ENCODE measurements at places on chromosomes 16 and 17. TPM values are rescaled to one million over a fixed set of nuclear protein-coding genes. Genes with fewer than 3 reads are reported as not detected.

- no peak for DNase-seq
- no peak overlapping the region for H3K27ac ChIP-seq
- H3K27me3 ChIP-seq = peaks cover 47% of the 10 kb centered on the region
- H3K4me1 ChIP-seq = no peaks in the 10 kb centered on the region
These were observed 22.7 kb downstream of the ZNF469 start for GRCh38 chr16:88405216-88406060.

GRCh38 chr16:3659251-3659650, 4.8 kb downstream of the DNASE1 start:
- H3K27ac ChIP-seq = no peak overlapping the region
- peaks cover 96% of the 10 kb centered on the region for H3K36me3 ChIP-seq
- no peak for DNase-seq

DNA sequence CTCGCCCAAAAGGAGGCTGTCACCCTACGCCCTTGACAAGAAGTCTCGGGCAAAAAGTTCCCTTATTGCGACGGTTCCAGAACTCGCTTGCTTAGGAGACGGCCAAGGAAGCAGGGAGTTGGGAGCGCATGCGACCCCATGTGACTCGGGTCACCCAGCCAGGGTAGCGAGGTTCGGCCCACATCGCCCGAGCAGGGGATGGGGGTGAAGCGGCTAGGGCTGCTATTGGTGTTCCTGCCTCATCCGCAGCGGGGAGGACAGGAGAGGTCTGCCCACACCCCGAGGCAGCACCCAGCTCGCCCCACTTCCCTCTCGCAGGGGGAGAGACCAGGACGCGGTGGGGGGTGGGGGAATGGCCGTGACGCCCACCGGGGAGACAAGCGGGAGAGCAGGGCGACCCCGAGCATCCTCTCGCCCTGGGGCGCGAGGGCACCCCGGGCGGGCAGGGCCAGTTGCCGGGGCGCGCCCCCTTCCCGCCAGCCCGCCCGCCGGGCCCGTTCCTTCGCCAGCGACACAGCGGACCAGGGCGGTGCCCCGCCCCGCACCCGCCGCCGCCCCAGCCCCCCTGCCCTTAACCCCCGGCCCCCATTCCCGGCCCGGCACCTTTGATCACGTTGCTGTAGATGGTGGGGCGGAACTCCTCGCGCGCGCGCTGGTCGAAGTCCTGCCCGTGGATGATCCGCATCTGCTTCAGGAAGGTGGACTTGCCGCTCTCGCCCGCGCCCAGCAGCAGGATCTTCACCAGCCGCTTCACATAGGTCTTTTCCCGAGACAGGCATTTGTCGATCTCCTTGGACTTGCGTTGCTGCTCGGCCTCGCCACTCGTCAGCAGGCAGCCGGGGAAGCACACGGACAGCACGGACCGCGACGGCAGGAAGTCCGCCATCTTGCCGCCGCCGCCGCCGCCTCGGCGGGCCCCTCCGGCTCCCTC, 567 bp downstream of the GNA13 start:
- no peaks in the 10 kb centered on the region for H3K27me3 ChIP-seq
- H3K27ac ChIP-seq = peak overlapping the region; percentile 98
- H3K4me3 ChIP-seq = peak overlapping the region; percentile 95
- peaks cover 29% of the 10 kb centered on the region for H3K36me3 ChIP-seq
- H3K4me1 ChIP-seq = peaks cover 22% of the 10 kb centered on the region

DNA sequence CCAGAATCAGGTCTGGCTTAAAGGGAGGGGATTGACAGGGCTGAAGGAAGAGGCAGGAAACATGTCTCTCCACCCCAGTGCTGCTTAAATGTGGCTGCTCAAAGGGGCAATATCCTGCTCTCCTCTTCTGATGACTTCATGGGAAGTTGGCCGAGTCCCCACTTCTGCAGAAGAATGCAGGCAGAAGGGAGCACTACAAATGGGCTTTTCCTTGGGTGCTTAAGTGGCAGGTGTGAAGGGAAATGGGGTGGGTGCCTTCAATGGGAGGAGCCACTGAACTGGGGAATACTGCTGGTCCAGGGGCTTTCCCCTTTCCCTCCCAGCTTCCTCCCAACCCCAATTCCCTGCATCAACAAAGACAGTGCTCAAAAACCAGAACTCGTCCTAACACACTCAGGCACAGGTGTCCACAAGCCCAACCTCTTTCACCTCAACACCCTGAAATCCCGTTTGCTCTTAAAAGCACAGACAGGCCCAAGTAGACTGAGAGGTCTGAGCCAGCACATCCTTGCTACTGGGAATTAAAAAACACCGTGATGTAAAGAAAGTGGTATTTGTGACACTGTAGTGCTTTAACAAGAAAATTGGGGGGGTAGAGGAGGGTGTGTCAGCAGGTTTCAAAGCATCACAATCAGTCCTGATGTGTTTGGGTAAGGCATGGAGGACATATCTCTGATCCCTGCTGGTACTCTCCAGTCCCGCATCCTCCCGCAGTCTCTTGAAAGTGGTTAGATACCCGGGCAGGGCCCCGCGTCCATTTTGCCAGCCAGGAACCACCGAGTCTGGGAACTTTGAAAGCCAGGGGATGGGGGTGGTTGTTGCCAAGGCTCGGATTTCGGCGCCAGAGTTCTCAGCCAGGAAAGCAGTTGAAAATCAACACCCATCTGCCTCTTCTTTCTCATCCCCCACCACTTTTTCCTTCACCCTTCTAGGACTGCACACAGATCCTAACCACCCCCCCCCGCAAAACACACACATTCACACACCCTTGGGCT, 1.6 kb downstream of the CA10 start:
- no peak for DNase-seq
- H3K4me1 ChIP-seq = no peaks in the 10 kb centered on the region
- no peak overlapping the region for H3K27ac ChIP-seq
- no peak overlapping the region for H3K4me3 ChIP-seq
- no peaks in the 10 kb centered on the region for H3K27me3 ChIP-seq

GRCh38 chr17:57892820-57893595, 43.2 kb upstream of the MRPS23 start:
- H3K27me3 ChIP-seq = peaks cover 47% of the 10 kb centered on the region
- H3K36me3 ChIP-seq = no peaks in the 10 kb centered on the region
- H3K4me1 ChIP-seq = peaks cover 8% of the 10 kb centered on the region
- H3K4me3 ChIP-seq = no peak overlapping the region
- no peak overlapping the region for H3K27ac ChIP-seq

DNA sequence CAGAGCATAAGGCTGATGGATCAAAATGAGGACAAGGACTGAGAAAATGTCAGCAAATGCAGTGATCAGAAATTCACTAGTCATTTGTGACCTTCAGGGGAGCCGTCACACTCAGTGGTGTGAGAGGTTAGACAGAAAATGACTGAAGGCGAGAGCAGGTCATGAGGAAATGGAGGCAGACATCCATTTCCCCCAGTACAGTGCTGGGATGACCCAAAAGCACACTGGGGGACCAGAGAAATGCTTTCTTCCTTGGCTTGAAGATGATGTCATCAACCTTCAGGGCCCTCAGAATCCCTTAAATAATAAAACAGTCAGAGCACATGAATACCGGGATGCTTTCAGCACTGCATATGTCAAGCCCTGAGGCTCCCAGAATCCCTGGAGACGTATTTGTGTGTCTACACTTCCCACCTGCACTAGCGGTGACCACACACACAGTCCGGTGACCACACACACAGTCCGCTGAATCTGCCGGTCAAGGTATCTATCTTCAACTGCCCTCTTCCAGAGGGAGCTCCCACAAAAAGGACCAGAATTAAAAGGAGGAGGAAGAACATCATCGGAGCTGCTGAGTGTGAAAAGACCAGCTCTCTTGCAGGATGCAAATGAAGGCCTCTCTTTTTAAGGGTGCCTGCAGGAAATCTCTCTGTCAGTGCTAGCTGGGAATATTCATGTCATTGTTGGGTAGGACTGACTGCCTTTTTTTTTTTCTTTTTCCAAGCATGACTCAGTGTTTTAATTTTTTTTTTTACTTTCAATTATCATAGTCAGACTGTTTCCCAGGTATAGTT, 8.2 kb downstream of the UBE2O start:
- peak; percentile 34 for DNase-seq
- no peak overlapping the region for H3K4me3 ChIP-seq
- H3K27me3 ChIP-seq = no peaks in the 10 kb centered on the region

DNA sequence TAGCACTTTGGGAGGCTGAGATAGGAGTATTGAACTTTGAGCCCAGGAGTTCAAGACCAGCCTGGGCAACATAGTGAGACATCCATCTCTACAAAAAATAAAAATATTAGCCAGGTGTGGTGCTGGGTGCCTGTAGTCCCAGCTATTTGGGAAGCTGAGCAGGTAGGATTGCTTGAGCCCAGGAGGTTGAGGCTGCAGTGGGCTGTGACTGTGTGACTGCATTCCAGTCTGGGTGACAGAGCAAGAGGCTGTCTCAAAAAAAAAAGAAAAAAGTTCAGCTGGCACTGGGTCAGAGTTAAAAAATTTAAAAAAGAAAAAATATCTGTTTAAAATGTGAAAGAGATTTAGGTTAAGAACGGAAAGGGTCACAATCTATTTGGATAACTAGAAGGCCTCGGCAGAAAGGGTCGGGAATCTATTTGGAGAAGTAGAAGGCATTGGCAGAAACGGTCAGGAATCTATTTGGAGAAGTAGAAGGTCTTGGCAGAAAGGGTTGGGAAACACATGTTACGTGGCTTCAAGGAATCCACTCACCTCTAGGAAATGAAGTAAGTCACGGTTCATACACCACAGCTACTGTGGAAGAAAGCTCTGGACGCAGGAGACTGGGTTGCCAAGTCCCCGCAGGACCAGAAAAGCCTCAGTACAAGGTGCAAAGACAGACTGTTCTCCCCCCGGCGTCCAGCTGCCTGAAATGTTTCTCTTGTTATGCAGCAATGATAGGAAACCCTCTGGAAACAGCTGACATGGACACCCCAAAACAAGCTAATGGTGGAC, 25.3 kb downstream of the LMF1 start:
- no peak for DNase-seq
- H3K27me3 ChIP-seq = peaks cover 32% of the 10 kb centered on the region
- no peaks in the 10 kb centered on the region for H3K4me1 ChIP-seq
- no peaks in the 10 kb centered on the region for H3K36me3 ChIP-seq

GRCh38 chr16:47732523-47733111, 271.5 kb downstream of the PHKB start:
- no peak for DNase-seq
- no peak overlapping the region for H3K27ac ChIP-seq
- no peaks in the 10 kb centered on the region for H3K36me3 ChIP-seq
- no peaks in the 10 kb centered on the region for H3K4me1 ChIP-seq
- H3K27me3 ChIP-seq = peaks cover 17% of the 10 kb centered on the region

DNA sequence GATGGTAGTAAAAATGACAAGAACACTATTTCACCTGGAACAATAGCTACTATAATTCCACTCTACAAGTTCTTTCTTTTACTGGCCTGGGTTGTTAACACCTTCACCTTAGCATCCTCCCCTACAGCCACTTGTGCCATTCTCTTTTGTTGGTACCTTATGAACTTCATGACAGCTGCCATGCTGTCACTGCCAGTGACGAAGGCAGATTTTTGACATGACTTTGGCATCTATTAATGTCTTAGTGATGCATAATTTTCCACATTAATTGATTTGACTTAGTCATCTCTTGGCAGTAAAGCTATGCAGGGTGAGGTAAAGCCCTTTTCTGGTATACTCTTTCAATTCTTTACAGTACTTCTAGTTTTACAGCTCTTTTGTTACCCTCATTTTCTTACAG, 207.9 kb downstream of the TANC2 start:
- H3K4me3 ChIP-seq = no peak overlapping the region
- H3K27me3 ChIP-seq = no peaks in the 10 kb centered on the region
- DNase-seq = no peak
- H3K4me1 ChIP-seq = no peaks in the 10 kb centered on the region
- H3K27ac ChIP-seq = no peak overlapping the region
- no peaks in the 10 kb centered on the region for H3K36me3 ChIP-seq

DNA sequence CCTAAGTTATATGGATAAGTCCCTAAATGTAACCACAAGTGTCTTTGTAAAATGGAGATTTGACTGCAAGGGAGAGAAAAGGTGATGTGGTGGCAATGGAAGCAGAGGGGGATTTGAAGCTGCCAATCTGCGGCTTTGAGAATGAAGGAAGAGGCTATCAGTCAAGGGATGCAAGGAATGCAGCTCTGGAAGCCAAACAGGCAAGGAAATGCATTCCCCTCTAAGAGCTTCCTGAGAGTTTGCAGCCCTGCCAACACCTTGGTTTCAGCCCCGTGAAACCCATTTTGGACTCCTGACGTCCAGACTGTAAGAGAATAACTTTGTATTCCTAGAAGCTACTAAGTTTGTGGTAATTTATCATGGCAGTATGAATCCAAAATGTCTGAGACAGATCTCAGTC, 167.3 kb upstream of the MPHOSPH6 start:
- H3K4me1 ChIP-seq = no peaks in the 10 kb centered on the region
- H3K27me3 ChIP-seq = no peaks in the 10 kb centered on the region
- DNase-seq = no peak
- no peaks in the 10 kb centered on the region for H3K36me3 ChIP-seq
- H3K4me3 ChIP-seq = no peak overlapping the region
- no peak overlapping the region for H3K27ac ChIP-seq

DNA sequence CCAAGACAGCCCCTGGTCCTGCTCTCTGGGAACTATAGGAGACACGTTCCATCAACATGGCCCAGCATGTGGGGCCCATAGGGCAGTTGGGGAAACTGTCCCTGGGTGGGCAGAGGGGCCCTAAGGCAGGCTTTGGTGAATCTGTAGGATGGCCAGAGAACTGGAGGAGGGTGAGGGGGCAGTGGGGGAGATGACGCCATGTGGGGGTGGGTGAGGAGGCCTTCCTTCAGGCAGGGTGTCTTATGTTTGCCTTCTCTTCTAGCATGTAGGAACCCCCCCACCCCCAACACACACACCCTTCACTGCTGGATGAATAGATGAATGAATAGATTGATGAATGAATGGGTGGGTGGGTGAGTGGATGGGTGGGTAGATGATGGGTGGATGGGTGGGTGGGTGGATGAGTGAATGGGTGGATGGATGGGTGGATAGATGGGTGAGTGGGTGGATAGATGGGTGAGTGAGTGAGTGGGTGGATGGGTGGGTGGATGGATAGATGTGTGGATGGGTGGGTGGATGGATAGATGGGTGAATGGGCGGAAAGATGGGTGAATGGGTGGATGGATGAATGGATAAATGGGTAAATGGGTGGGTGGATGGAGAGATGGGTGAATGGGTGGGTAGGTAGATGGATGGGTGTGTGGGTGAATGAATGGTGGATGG, 2.5 kb upstream of the CBFA2T3 start:
- peaks cover 15% of the 10 kb centered on the region for H3K36me3 ChIP-seq
- no peak for DNase-seq
- H3K4me1 ChIP-seq = peaks cover 90% of the 10 kb centered on the region
- peak overlapping the region; percentile 85 for H3K4me3 ChIP-seq

GRCh38 chr17:66268247-66268927, 34.0 kb upstream of the PRKCA start:
- H3K27me3 ChIP-seq = peaks cover 12% of the 10 kb centered on the region
- no peak overlapping the region for H3K27ac ChIP-seq
- H3K4me1 ChIP-seq = no peaks in the 10 kb centered on the region
- no peak overlapping the region for H3K4me3 ChIP-seq
- H3K36me3 ChIP-seq = no peaks in the 10 kb centered on the region
- no peak for DNase-seq

DNA sequence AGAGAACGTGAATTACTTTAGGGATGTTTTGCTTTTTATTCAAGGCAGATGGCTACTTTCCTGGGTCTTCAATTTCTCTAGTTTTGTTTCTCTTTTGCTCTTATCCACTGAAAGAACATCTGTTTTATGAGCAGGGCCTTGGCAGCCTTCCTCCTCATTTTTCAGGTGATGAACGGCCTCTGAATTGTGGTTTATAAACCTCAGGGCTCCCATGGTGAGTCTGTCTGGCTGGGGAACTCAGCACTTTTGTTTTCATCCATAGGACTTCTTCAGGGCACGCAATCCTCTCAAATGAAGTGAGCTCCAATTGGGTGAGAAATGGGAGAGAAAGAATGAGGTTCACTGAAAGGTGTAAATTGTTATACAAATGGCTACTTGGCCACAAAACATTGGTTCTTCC, 186.4 kb upstream of the ERCC4 start:
- H3K27ac ChIP-seq = no peak overlapping the region
- no peaks in the 10 kb centered on the region for H3K36me3 ChIP-seq
- H3K4me1 ChIP-seq = no peaks in the 10 kb centered on the region
- H3K4me3 ChIP-seq = no peak overlapping the region

Gene KLHDC4
- 62.8 TPM for total RNA-seq

Gene HLF
- 0.24 TPM for total RNA-seq

Gene MARVELD3
- not detected for total RNA-seq

Data from K562 (cell line).